ENCODE measurements at places on chromosomes 16 and 17. TPM values are rescaled to one million over a fixed set of nuclear protein-coding genes. Genes with fewer than 3 reads are reported as not detected.

DNA sequence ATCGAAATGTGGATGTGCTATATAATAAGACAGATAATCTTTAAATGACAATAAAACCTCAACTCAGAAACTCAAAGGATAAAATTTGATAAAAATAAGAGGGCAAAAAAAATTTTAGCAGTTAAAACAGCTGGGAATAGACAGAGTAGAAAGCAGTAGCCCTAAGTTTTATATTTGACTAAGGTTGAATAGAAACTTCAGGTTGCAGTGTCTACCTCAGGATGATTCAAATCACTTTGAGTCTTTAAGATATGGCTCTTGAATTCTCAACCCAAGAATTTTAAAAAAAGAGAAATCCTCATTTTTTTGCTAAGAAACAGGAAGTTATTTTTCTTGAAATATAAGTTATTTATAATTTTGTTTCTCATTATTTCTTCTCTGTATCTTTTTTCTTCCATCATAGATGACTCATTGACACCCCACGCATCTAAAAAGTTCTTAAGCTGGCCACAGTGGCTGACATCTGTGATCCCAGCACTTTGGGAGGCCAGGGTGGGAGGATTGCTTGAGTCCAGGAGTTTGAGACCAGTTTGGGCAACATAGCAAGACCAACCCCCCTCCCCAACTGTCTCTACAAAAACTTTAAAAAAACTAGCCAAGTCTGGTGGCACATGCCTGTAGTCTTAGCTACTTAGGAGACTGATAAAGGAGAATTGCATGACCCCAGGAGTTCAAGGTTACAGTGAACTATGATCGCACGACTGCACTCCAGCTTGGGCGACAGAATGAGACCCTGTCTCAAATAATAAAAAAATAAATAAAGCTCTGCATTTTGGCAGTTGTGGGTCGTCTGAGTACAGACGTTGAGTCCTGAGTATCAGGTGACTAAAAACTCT lies 23.9 kb downstream of the NFAT5 start:
- no peak overlapping the region for H3K27ac ChIP-seq
- peaks cover 14% of the 10 kb centered on the region for H3K4me1 ChIP-seq
- no peaks in the 10 kb centered on the region for H3K27me3 ChIP-seq
- no peak overlapping the region for H3K4me3 ChIP-seq

DNA sequence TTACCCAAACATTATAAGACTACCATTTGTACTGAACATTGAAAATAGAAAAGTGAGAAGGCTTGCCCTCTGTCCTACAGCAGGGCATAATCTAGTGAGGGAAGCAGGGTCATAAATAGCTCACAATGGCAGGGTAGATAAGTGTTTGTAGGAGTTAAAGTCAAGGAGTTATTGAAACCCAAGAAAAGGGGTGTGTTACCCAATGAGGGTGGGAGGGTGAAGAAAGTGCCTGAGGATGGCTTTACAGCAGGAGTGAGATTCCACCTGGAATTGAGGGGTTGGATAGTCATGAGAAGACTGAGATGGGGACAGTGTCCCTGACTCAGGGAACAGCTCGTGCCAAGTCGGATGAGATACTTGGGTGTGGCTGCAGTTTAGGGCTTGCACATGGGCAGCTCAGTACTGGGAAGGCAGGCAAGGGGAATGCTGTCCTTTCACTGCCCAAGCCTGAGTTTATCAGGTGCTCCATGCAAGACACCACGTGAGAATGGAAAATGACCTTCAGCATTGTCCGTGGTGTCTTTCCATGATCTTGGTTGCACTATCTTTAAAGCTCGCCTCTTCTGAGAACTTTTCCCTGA lies 393.2 kb upstream of the MAF start:
- H3K36me3 ChIP-seq: no peaks in the 10 kb centered on the region
- H3K27ac ChIP-seq: peak overlapping the region; percentile 37
- peak; percentile 41 for DNase-seq
- H3K4me1 ChIP-seq: peaks cover 10% of the 10 kb centered on the region

DNA sequence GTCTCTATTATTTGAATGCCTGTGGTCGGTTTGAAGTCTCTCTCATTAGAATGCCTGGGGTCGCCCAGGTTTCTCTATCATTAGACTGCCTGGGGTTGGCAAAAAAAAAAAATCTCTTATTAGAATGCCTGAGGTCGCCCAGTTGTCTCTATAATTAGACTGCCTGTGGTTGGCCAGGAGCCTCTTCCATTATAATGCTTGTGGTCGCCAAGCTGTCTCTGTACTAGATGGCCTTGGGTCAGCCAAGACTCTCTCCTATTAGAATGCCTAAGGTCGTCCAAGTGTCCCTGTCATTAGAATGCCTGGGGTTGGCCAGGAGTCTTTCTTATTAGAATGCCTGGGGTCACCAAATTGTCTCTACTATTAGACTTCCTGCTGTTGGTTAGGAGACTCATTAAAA lies 2228.4 kb downstream of the TP53TG3F start:
- H3K4me3 ChIP-seq: no peak overlapping the region
- H3K27ac ChIP-seq: no peak overlapping the region
- DNase-seq: no peak
- no peaks in the 10 kb centered on the region for H3K4me1 ChIP-seq

GRCh38 chr17:33080091-33080490 lies 88.4 kb downstream of the SPACA3 start:
- H3K27ac ChIP-seq: no peak overlapping the region
- no peak for DNase-seq
- H3K36me3 ChIP-seq: no peaks in the 10 kb centered on the region
- peaks cover 6% of the 10 kb centered on the region for H3K27me3 ChIP-seq
- H3K4me3 ChIP-seq: no peak overlapping the region
- H3K4me1 ChIP-seq: no peaks in the 10 kb centered on the region

- no peak for DNase-seq
- no peak overlapping the region for H3K4me3 ChIP-seq
- H3K36me3 ChIP-seq: no peaks in the 10 kb centered on the region
Measured at GRCh38 chr17:49580055-49580721, 4.5 kb downstream of the NXPH3 start.

- no peak overlapping the region for H3K27ac ChIP-seq
- H3K36me3 ChIP-seq: no peaks in the 10 kb centered on the region
- H3K4me3 ChIP-seq: no peak overlapping the region
- no peak for DNase-seq
Measured at GRCh38 chr17:41111151-41111885, 6.1 kb downstream of the KRTAP4-9 start.

DNA sequence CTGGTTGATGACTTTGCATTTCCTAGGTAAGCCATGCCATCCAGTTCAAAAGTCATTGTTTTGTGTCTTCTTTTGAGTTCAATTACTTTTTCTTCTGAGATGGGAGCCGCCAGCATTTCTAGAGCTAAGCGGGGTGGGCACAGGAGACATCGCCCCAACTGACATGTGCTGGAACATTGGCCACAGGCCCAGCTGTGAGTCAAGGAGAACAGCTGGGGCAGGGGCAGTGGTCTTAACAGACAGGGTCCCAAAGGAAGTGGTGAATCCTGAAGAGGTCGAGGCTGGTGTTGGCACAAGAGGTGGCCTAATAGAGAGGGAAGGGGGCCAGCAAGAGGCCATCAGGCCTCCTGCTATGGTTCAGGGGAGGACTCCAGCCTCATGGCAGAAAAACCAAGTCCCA lies 17.1 kb downstream of the RAB11FIP4 start:
- DNase-seq: no peak
- H3K4me3 ChIP-seq: no peak overlapping the region
- H3K36me3 ChIP-seq: no peaks in the 10 kb centered on the region
- H3K27me3 ChIP-seq: no peaks in the 10 kb centered on the region
- H3K27ac ChIP-seq: no peak overlapping the region

- H3K36me3 ChIP-seq: no peaks in the 10 kb centered on the region
- H3K4me1 ChIP-seq: peaks cover 37% of the 10 kb centered on the region
- H3K27ac ChIP-seq: no peak overlapping the region
- no peak overlapping the region for H3K4me3 ChIP-seq
- DNase-seq: no peak
Measured at GRCh38 chr17:61237275-61237674, 162.4 kb upstream of the TBX2 start.

- H3K36me3 ChIP-seq: no peaks in the 10 kb centered on the region
- no peak for DNase-seq
- no peak overlapping the region for H3K27ac ChIP-seq
- H3K4me3 ChIP-seq: no peak overlapping the region
Measured at GRCh38 chr16:53309457-53309856, 124.8 kb upstream of the RBL2 start.

- no peak for DNase-seq
- H3K27ac ChIP-seq: peak overlapping the region; percentile 45
- H3K36me3 ChIP-seq: no peaks in the 10 kb centered on the region
- peaks cover 4% of the 10 kb centered on the region for H3K27me3 ChIP-seq
- peak overlapping the region; percentile 97 for H3K4me3 ChIP-seq
- no peaks in the 10 kb centered on the region for H3K4me1 ChIP-seq
Measured at GRCh38 chr16:58393138-58393504, 850 bp downstream of the GINS3 start.

GRCh38 chr17:45958994-45959665 lies 39.9 kb upstream of the STH start:
- H3K27ac ChIP-seq: no peak overlapping the region
- no peaks in the 10 kb centered on the region for H3K4me1 ChIP-seq
- no peak overlapping the region for H3K4me3 ChIP-seq

DNA sequence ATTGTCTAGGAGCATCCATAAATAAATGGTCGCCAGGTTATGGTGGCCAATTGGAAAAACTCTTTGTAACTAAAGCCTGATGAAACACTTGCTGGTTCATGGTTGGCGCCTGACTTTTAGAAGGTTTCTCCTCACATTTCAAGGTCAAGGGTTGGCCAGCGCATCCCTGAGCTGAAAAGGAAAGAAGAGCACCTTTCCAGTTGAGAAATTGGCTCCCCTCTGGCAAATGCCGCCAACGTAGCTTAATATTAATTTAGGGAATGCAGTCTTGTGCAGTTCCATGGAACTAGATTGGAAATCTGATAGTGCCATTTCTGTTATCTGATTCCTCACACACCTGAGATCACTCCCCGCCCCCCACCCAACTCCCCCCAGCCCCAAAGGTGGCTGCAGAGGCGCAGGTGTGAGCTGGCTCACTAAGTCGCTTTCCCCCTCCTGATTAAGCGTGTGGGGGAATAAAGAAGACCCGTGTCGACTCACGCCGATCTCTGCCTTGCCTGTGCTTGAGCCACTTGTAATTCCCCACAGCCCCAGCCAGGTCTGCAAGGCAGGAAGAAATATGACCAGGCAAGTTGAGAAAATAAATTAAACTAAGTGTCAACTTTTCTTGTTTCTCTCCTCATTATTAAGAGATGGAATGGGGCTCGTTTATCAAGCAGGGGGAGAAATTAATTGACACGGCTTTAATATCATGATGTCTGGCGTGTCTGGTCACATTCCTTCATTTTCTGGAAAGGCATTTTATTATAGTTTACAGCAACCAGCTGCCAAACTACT lies 157.7 kb downstream of the CCDC182 start:
- DNase-seq: no peak
- H3K27ac ChIP-seq: no peak overlapping the region
- no peaks in the 10 kb centered on the region for H3K36me3 ChIP-seq
- no peaks in the 10 kb centered on the region for H3K27me3 ChIP-seq
- no peak overlapping the region for H3K4me3 ChIP-seq

DNA sequence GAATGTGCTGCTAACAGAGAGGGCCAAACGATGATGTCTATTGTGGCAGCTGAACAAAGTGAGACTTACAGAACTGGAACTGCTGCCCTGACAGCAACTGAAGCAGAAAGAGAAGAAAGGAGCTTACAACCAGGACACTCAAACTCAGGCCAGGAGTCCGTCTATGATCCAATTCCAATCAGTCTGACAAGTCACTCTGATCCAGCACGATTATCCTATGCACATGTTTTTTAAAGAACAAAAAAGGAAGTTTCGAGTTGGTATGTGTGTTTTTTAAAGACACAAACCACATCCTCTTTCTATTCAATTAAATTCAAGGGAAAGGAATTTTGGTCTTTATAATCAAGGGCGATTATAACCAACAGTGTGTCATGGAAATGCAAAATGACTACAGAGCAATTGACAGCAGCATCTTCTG lies 42.4 kb upstream of the MTMR4 start:
- DNase-seq: no peak
- no peaks in the 10 kb centered on the region for H3K36me3 ChIP-seq
- no peak overlapping the region for H3K27ac ChIP-seq

GRCh38 chr16:84759061-84759460 lies 59.3 kb downstream of the USP10 start:
- no peaks in the 10 kb centered on the region for H3K27me3 ChIP-seq
- H3K4me3 ChIP-seq: no peak overlapping the region
- H3K4me1 ChIP-seq: peaks cover 25% of the 10 kb centered on the region
- no peaks in the 10 kb centered on the region for H3K36me3 ChIP-seq
- no peak for DNase-seq

DNA sequence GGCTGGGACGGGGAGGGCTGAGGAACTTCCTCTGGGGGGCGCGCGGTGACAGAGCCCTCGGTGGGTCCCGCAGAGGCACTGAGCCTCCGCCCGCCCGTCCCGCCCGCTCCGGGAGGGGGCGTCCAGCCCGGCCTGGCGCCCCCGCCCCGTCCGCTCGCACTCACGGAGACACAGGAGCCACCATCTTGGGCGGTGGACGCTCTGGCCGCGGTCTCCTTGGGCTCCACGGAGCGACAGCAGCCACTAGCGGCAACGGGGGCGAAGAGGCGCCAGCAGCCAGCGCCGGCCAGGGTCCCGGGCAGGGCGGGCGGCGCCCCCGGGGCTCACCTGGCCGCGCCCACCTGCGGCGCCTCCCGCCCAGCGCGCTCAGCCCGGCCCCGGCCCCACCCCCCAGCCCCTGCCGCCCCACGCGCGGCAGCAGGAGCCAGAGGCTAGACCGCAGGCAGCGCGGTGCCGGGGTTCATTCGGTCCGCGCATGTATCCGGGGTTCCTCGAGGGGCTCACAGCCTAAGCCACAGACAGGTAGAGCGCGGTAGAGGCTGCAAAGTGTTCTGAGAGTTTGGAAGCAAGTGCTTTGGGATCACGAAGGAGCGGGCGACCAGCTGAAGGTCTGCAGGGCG lies at the start of gene C17orf113:
TSS of gene C17orf113 (minus strand) at position 209 of the 620 bp plus-strand sequence. CDS start 7,225 bp downstream, outside the sequence.
- no peaks in the 10 kb centered on the region for H3K36me3 ChIP-seq
- peak within 1 kb of the TSS; percentile 87 for H3K4me3 ChIP-seq
- H3K27me3 ChIP-seq: peaks cover 18% of the 10 kb centered on the region
- H3K4me1 ChIP-seq: peaks cover 7% of the 10 kb centered on the region

DNA sequence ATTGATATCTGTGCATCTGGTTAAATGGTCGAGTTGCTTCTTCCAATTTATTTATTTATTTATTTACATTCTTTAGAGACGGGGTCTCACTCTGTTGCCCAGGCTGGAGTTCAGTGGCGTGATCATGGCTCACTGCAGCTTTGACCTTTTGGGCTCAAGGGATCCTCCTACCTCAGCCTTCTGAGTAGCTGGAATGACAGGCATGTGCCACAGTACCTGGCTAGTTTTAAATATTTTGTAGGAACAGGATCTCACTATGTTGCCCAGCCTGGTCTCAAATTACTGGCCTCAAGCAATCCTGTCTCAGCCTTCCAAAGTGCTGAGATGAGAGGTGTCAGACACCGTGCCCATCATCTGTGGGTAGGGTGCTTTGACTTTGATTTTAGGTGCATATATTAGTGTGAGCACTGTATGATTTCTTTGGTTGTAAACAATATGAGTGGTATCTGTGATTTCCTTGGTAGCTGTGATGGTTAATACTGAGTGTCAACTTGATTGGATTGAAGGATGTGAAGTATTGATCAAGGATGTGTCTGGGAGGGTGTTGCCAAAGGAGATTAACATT lies 90.2 kb downstream of the BCAS3 start:
- no peaks in the 10 kb centered on the region for H3K36me3 ChIP-seq
- no peak overlapping the region for H3K4me3 ChIP-seq
- no peak for DNase-seq
- H3K27ac ChIP-seq: no peak overlapping the region

TSC2 gene
- total RNA-seq: 41.8 TPM

VPS35L gene
- total RNA-seq: 47.5 TPM

ENO3 gene
- 18.7 TPM for total RNA-seq

CNTNAP1 gene
- 3.6 TPM for total RNA-seq

C1QTNF8 gene
- not detected for total RNA-seq

CDH1 gene
- total RNA-seq: 190 TPM

Data from hepatocyte (in vitro differentiated cells).